ENCODE measurements at places on chromosomes 7 and 10. TPM values are rescaled to one million over a fixed set of nuclear protein-coding genes. Genes with fewer than 3 reads are reported as not detected.

STK17A gene
- 27.7 TPM for total RNA-seq

OGDHL gene
- total RNA-seq, result 18.1 TPM

PLCE1 gene
- 5.2 TPM for total RNA-seq

PPP1R17 gene
- not detected for total RNA-seq

TBXAS1 gene
- total RNA-seq, result 15.2 TPM

ECHS1 gene
- total RNA-seq, result 93.0 TPM

CAMK2B gene
- total RNA-seq, result 0.98 TPM

MOGAT3 gene
- total RNA-seq, result not detected

PRKAR2B gene
- total RNA-seq, result 3.4 TPM

TRPV6 gene
- not detected for total RNA-seq

TLX1 gene
- not detected for total RNA-seq

SFRP4 gene
- total RNA-seq, result 27.4 TPM

SAMD9L gene
- total RNA-seq, result under 0.01 TPM

EMX2 gene
- total RNA-seq, result 2.3 TPM

HOXA6 gene
- total RNA-seq, result 11.1 TPM

POM121L12 gene
- not detected for total RNA-seq

PTPRZ1 gene
- not detected for total RNA-seq

TES gene
- total RNA-seq, result 115 TPM

HSPB1 gene
- total RNA-seq, result 631 TPM

Measured in mesangial cell (primary cell).